ENCODE measurements at places on chromosomes 2 and 18.

- DNase-seq: no peak
Observed at GRCh38 chr2:71619230-71619741, 165.9 kb downstream of the DYSF start.

DNA sequence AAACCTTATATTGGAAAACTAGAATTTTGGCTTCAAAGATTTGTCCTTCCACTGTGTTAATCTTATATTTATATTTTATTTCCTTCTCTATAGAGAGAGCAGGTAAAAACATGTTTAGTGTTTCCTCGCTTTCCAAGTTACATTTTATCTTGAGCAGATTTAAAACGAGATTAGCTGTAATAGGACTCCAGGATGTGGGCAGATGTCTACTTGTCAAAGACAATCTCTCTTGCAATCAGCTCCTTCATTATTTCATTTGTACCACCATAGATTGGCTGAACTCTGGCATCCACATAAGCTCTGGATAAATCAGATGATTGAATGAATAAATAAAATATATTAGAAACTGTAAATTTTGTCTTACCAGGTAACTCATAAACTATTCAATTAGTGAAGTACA is 17.5 kb upstream of the KANSL1L start:
- no peak for DNase-seq

GRCh38 chr2:8882094-8882493 is 44.7 kb upstream of the KIDINS220 start:
- no peak for DNase-seq

DNA sequence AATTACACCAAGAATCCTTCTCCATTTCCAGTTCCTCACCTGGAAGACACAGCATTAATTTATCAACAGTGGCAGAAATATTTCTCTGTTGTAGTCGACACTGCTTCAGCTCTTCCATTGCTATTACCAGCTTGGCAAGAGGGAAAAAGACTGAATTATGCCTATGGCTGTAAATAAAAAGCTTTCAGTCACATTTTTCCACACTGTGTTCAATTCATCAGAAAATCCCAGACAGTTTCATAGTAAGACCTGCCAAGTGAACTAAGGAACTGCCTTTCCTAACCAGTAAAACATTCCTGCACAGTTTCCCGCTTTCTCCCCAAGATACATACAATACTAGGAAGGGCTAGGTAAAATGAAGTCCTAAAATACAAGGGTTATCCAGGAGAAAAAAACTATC is 94.7 kb downstream of the EXOC6B start:
- no peak for DNase-seq

GRCh38 chr2:96914332-96914731 is 44.5 kb upstream of the SEMA4C start:
- DNase-seq: no peak

GRCh38 chr18:52220062-52220591 is 119.9 kb upstream of the DCC start:
- DNase-seq: no peak

DNA sequence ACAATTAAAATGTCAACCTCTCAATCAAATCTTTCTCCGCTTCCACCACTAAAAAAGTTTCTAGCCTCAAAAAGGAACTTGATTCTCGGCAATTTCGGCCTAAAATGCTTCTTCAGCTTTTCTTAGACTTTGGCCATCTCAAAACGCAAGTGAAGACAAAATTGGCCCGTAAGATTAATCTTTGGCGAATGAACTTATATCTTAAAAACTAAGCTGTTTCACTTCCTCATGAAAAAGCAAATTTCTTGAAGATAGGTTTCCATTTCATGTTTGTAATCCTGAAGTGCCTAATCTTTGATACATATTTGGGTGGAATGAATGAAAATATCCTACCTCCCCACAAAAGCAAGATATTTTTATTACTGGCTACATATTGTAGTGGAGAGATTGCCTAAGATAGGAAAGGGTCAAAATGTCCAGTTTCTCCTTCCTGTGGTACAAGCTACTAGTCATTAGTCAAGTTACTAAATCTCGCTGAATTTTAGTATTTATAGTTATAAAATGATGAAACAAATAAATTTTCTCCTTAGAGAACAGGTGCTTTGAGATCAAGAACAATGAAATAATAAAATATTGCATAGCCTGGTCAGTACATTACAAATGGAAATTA is 85.4 kb upstream of the ZEB2 start:
- DNase-seq: no peak

- DNase-seq: no peak
Observed at GRCh38 chr18:3175195-3175758, 44.5 kb downstream of the MYOM1 start.

DNA sequence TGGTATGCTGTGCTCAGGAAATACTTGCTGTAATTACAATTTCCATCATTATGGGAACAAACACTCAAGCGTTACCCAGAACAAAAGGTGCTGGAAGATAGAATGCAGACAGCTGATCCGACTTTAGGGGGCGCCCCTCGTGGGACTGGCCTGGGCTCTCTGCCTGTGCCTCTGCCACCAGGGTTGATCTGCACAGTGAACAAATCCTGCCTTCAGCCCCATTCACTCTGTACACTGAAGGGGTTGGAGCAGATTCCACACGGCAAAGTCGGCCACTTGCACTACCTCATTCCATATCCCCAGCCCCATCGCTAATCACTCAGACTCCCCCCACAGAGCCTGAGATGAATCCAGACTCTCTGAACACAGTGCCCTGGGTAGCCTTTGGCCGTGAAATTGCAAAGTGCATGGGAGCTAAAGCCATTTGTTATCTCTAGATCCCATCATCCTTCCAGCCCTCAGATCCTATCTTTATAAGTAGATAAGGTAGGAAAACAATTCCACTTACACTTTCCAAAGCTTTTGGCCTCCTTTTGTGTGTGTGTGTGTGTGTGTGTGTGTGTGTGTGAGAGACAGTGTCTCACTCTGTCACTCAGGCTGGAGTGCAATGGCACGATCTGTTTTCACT is 69.3 kb downstream of the INPP5D start:
- no peak for DNase-seq

DNA sequence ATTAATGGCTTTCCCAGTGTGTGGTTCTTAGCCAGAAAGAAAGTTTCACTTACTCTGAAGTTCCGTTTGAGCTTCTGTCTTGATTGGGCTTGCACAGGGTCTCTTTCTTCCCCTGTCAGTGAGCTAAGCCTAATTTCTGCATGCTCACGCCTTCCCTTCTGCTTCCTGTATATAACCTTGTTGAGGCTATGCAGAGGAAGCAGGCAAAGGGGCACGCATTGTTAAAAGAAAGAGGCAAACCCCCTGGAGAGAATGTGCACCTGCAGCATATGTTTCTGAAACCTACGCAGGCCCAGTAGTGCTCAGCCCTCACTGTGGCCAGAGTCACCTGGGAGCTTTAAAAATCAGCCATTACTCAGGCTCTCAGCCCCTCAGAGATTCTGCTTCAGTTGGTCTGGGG is 14.5 kb upstream of the PLA2R1 start:
- no peak for DNase-seq

DNA sequence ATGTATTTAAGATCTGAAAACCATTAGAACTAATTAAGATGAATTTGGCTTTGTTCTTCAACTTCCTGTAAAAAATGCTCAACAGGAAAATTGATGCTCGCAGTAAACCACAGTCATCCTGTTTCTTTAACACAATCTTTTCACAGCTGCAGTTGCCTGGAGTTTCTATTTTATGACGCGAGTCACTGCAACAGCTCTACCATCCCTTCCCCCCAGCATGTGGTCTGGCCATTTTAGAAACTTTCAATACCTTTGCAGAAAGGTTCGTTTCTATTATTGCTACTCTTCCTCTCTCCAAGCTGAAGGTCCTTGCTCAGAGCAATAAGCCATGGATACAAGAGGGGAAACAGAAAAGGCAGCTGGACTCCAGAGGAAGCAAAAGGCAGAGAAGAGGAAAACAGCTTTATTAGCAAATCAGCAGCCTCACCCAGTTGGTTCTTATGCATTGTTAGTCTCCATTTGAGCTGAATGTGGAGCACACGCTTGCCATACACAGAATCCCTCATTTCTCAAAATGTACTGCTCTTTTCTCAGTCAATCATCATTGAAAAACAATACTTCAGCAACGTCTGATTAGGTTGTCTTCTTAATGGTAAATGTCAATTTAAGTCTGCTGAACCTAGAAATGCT is 3.9 kb downstream of the WIPF1 start:
- no peak for DNase-seq

DNA sequence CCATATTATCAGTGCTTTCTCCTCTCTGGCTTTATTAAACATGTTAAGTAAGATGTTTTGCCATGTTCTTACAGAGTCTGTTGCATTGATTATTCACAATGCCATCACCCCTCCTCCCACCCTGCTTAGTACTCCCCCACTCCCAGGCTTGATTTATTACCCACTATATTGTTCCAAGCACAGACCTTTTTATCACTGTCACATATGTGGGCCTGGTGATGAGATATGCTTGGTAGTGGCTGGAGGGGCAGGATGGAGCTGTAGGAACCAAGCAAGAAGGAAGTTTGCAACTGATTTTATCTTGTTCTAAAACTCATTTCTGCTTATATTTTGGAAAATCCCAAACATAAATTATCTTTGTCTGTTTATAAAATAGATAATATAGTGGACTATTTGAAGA is 748.2 kb upstream of the CELF4 start:
- no peak for DNase-seq

DNA sequence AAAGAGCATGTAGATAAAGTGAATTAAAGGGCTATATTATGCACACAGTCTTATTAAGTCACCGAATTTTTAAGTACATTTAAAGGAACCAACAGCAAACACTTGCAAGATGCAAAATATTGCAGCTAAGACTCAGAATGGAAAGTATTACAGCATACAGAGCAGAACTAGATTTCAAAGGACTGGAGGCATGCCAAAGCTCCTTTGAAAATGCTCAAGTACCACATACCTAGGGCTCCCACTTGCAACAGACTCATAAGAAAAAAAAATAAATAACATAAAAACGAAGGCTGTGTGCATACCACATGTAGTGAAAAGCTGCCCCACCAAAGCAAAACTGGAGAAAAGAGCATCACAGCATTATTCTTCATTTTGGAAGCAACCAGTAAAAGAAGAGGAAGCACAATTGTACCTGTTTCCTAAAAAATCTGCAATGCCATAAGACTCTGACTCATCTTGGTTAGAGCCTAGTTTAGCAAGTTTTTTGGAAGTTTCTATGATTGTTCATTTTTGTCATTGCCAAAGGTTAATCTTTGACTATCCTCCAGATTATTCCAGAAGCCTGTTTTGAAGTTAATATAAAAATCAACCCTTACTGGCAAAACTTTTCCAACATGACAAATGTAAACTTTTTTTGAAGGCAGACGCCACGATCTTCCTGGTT is 306.0 kb upstream of the COL3A1 start:
- DNase-seq: no peak

DNA sequence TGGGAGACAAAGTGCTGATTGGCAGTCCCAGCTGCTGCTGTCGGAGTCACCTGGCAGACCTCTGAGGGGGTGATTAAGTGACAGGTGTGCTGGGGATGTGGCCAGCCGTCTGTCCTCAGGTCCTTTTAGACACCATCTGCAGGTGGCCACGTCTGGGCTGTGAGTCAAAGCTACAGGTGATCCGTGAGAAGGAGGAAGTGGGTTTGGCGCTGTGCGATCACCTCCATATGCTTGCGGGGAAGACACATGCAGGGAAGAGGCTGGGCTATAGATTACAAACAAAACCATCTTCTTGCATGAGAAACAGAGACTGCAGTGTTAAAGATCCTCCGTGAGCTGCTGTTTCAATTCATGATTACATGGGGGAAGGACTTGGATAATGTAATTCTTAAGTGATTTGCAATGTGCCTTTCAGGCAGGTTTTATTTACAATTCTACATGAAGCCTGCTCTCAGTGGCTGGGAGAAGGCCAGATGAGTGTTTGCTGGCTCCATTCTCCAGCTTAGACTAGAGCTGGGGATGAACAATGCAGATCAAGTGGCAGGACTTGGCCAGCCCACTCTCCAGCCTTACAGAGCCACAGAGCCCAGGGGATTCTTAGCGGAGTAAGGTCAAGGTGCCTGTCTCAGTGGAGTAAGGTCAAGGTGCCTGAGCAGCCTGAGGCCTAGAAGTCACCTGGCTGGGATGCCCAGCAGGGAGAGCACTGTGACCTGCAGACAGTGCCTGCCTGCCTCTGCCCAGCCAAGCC is 87.8 kb downstream of the LYPD1 start:
- DNase-seq: no peak

DNA sequence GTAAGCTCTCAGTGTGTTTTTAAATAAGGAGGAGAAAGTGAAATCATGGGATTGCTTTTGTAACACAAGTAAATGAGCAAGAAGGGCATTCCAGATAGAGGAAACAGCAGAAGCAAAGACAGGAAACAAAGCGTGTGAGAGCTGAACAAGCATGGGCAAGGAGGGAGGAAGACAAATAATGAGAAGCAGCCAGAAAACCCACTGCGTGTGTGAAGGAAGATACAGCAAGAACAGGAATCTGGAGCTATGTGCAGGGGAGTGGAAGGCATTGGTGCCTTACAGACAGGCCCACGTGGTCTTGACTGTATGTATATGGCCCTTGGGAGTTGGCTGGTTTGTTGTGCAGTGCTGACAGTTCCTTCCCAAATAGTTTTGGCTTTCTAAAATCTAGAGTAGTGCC is 88.6 kb downstream of the AAK1 start:
- DNase-seq: no peak

- DNase-seq: no peak
Observed at GRCh38 chr2:108621087-108621559, 86.9 kb downstream of the LIMS1 start.

- DNase-seq: no peak
Observed at GRCh38 chr2:178514664-178515063, 34.4 kb downstream of the PLEKHA3 start.

DNA sequence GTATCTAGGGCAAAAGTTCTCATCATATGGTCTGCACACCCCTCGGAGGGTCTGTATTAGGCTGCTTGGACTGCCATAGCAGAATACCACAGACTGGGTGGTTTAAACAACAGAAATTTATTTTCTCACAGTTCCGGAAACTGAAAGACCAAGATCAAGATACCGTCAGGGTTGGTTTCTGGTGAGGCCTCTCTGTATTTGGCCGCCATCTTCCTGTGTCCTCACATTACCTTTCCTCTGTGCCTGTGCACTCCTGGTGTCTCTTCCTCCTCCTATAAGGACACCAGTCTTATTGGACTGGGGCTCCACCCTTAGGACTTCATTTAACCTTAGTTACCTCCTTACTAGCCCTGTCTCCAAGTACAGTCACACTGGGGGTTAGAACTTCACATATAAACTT is 132.5 kb downstream of the NCOA1 start:
- no peak for DNase-seq

DNA sequence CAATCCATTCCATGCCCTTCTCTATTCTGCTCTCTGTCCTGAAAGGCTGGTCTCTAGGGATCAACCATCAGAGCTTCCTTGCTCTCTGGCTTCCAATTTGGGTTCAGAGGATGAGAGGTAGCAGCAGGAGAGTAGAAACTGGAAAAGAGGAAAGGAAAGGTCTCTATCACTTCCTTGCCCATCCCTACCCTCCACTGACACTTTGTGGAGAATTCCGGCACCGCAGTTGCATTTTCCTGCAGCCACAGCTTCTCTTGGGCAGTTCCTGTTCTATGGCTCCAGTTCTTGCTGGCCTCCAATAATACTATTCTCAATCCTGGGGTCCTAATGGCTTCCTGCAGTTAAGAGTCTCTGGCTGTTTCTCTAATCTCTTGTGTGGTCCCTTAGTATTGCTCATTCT is 13.3 kb upstream of the IMPACT start:
- no peak for DNase-seq

Measured in putamen (tissue), 1 donor.